CD4-positive, alpha-beta T cell (primary cell): ENCODE measurements at places on chromosomes 5 and 9.
A peak's percentile ranks its signal among the peaks of the same experiment; 100 is the strongest.

DNA sequence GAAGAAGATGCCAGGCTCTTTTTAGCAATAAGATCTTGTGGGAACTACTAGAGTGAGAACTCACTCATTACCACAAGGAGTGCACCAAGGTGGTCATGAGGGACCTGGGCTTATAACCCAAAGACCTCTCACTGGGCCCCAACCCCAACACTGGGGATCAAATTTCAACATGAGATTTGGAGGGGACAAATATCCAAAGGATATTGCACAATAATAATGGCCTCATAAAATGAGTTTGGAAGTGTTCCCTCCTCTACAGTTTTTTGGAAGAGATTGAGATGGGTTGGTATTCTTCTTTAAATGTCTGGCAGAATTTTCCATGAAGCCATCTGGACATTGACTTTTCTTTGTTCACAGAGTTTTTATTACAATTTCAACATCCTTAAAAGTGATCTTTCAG is 38.0 kb upstream of the FAM120A start:
- no peak for DNase-seq

GRCh38 chr5:60806591-60807243 is 37.4 kb downstream of the ELOVL7 start:
- no peak for DNase-seq

- DNase-seq = no peak
These were observed 478.9 kb downstream of the SPATA31D1 start for GRCh38 chr9:82467436-82467835.

GRCh38 chr5:113380807-113381326 is 53.9 kb downstream of the TSSK1B start:
- no peak for DNase-seq

- no peak for DNase-seq
These were observed 523.9 kb downstream of the DMRTA1 start for GRCh38 chr9:22970434-22970975.

DNA sequence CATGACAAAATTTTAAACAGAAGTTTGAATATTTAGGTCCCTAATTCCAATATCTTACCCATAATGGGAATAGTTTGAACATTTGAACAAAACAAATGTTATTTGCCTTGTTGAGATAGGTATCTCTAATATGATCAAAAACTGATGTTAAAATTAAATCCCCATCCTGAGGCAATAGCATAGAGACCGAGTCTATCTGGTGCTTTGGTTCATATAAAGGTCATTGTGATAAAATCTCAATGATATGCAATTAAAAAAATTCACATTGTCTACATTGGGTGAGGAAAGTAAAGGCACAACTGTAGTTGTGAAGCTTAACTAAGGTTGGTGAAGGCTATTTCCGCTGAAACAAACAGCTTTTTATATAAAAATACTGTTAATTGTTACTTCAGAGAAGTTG is 318.3 kb downstream of the CAAP1 start:
- DNase-seq = no peak

DNA sequence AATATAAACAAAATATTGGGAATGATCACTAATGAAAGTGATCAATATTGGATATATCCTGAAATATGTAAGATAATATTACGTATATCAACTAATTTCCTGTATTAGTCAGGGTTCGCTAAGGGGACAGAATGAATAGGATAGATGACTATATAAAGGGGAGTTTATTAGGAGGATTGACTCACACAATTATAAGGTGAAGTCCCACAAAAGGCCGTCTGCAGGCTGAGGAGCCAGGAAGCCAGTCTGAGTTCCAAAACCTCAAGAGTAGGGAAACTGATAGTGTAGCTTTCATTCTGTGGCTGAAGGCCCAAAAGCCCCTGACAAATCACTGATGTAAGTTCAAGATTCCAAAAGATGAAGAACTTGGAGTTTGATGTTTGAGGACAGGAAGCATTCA is 561.1 kb downstream of the PRDM9 start:
- no peak for DNase-seq

GRCh38 chr5:66639037-66639436 is 42.8 kb downstream of the MAST4 start:
- DNase-seq = no peak

- no peak for DNase-seq
These were observed 71.0 kb upstream of the TBCA start for GRCh38 chr5:77847129-77847460.

GRCh38 chr5:147752666-147753290 is 29.8 kb downstream of the JAKMIP2 start:
- DNase-seq = no peak

DNA sequence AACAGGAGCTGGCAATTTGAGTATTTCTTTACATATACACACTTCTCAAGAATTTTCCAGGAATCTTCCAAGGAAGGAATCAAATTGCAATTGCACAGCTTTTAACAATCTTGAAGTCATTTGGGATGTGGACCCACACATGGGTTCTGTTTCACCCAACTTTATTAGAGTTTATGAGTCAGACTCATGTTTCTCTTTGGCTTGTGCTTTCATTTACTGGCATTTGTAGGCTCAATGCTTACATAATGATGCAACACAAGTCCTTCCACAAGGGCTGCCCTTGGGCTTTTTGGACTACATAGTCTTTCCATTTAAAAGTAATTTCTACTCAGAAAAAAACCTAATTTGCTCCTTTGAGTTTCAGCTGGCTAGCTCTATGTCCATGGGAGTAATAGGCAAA is 4.6 kb upstream of the CDC37L1 start:
- DNase-seq = no peak

GRCh38 chr5:157596487-157596886 is 20.9 kb upstream of the ADAM19 start:
- no peak for DNase-seq

GRCh38 chr9:87694236-87694755 is 31.6 kb upstream of the CTSL start:
- DNase-seq = no peak

DNA sequence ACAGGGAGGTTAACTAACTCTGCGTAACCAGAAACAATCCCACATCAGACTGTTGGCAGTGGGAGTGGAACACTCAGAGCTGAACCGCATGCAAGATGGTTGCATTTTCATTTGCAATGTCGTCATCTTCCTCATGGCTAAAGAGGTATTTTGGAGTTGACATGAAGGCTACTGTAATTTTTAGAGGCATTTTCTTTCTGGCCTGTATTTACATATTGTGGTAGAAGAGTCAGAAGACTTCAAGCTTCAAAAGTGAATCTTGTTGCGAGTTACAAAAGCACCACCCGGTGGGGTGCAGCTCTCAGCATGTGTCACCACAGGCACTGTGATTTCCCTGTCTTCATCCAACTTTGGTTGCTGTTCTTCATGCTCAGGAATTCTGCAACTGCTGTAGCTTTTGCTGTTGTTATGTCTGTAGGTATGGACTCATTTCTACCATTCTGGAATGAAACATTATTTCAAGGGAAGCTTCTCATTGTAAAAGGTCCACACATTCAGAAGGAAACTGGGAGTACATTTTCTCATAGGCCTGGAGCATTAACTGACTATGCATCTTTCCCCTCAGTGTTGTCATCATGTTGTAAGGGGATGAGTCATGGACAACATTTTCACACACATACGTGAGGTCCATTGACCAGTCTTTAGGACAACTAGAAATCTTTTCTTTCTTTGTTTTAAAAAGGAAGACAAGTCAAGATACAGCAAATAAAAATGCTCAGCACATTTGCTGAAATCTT is 35.4 kb upstream of the GDNF start:
- DNase-seq = no peak

- no peak for DNase-seq
These were observed 6.8 kb downstream of the FAM219A start for GRCh38 chr9:34451545-34451944.

- no peak for DNase-seq
These were observed 18.5 kb downstream of the TNPO1 start for GRCh38 chr5:72834924-72835323.

DNA sequence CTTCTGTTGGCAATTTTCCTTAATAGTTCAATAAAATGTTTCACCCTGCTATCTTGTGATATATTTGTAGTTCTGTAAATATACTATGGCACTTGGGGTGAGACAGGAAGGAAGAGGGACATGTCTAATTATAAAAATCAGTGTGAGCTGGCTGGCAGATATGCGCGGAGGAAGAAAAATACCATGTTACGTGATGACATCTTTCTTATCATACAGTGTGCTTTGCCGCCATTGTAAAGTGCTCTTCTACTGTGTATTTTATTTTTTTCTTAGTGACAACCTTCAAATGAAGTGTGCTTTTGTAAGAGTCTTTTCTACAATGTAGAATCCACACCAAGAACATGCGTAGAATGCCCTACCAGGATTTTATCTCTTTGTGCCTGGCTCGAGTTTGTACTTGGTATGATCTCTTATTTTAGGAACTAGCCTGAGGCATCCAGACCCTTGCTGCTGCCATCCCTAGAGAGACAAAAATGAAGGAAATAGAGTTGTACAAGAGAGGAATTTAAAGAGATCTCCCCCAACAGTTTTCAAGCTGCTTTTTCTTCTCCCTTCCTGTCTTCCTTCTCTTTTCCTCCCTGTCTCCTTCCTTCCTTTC is 46.7 kb upstream of the RIOK2 start:
- no peak for DNase-seq

GRCh38 chr5:109876941-109877669 is 187.4 kb downstream of the MAN2A1 start:
- DNase-seq = no peak

DNA sequence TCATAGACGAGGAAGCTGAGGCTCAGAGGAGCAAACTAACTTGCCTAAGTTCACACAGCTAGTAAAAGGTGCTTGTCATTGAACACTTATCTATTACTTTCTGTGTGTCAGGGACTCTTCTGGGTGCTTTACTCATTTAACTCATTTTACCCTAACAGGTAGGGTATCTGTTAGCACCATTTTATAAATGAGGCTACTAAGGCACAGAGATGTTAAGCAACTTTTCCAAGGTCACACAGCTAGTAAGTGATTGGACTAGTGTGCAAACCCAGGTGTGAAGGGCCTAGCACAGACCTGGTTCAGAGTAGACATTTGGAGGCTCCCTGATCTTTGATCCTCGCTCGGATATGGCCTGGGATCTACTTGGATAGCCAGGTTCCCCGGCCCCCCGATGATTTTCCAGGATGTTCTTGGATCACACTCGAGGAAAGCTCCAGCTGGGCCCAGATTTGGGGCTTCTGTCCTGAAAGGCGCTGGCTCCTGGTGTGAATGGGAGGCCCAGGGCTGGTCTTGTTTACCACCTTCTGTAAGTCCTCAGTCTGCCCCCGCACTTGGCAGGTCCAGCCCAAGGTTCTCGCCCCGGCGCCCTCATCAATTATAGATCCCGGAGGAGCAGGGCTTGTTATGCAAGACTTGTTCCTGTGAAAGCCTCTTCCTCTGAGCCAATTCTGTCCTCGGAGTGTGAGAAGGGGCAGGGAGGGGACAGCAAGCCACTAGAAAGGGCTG is 37.5 kb downstream of the GSN start:
- DNase-seq = no peak

- DNase-seq = peak; percentile 83
These were observed at the start of gene CEP78 for GRCh38 chr9:78235762-78236550. Gene CEP78 (plus strand): TSS chr9:78236075. CDS start chr9:78236351, 276 bp downstream.

DNA sequence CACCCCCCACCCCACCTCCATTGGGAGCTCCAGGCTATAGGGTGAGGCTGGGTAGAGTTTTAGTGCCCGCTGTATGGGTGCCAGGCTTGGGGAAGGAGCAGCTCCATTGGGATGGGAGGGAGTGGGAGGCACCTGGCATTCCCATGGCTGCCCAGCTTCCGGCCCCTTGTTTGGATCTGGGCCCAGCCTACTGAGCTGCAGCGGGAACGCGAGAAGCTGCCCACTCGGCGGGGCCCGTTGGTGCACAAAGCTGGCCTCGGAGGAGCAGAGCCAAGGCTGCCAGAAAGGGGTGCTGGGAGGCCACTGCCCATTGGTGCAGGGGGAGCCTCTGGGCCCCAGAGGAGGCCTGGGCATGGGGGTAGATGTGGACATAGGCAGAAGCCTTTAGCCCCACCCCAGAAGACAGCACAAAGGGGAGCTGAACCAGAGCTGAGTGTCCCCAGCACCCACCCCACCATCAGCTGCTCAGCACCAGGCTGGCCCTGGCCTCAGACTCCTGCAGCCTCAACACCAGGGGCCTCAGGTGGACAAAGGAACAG is 4.4 kb downstream of the LCN9 start:
- no peak for DNase-seq

- no peak for DNase-seq
These were observed 20.9 kb downstream of the MORN5 start for GRCh38 chr9:122180633-122181032.

DNA sequence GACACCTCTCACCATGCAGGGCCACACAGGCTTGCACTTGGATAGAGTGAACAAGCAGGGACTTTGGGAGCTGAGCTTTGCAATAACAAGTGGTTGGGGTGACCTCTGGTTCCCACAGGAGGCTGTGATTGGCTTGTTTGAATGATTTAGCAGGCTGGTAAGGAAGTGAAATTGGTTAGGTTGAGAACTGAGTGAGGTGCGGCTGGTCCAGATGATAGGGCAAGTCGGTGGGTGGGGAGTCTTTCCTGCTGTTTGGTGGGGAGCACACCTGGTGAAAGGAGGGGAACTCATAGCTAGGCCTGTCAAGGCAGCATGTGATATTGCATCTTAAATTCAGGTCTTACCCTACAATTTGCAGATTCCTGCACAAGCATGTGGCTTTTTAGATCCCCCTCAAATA is 794.6 kb upstream of the ZNF608 start:
- no peak for DNase-seq

DNA sequence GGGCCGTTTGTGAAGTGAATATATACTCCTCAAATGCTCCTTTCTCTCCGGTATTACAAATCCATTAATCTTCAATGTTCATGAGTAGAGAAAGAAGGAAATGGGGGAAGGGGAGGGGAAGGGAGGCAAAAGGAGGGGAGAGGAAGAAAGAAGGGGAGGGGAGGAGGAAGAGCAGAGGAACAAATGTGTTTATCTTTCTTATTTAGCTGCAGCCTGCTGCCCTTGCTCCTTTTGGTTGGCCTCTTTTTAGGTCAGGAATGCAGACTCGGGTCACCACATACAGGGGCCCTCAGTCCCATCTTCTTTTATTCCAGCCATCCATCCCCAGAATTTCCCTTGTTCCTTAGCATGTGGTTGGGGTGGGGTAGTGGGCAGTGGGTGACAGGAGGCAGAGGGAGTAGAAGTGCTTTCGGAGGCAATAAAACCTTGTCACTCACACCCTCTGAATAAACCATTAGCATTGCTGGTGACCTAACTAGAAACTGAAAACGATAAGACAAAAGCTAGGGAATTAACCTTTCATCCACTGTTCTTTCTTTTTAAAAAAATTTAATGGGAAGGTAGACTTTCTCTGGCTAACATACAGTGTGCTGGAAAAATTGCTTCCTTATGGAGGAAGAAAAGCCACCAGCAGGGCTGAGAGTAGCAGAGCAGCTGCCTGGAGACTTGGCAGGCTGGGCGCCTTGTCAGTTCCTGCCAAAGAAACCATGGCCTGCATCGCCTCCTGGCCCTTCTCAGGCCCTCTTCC is 16.8 kb upstream of the PRLR start:
- DNase-seq = no peak
